ENCODE measurements at places on chromosomes 3 and 15.

DNA sequence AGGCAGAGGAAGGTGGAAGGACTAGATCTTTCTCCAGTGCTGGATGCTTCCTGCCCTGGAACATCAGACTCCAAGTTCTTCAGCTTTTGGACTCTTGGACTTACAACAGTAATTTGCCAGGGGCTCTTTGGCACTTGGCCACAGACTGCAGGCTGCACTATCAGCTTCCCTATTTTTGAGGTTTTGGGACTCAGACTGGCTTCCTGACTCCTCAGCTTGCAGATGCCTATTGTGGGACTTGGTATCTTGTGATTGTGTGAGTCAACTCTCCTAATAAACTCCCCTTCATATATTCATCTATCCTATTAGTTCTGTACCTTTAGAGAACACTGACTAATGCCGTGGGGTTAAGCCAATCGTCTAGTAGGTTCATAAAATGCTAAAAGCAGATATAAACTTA, 8.8 kb upstream of the B3GNT5 start:
- no peak for DNase-seq

GRCh38 chr3:83928391-83928790, 1030.4 kb upstream of the CADM2 start:
- DNase-seq = peak; percentile 29

DNA sequence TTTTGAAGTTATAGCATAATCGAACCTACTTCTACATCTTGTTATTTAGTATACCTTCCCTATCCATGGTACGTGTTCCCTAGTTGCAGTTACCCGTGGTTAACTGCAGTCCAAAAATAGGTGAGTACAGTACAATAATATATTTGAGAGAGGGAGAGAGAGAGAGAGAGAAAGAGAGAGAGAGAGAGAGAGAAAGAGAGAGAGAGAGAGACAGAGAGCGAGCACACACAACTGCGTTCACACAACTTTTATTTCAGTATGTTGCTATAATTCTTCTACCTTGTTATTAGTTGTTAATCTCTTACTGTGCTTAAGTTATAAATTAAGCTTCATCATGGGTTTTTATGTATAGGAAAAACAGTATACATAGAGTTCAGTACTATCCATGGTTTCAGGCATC, 928.1 kb downstream of the TUSC7 start:
- no peak for DNase-seq

DNA sequence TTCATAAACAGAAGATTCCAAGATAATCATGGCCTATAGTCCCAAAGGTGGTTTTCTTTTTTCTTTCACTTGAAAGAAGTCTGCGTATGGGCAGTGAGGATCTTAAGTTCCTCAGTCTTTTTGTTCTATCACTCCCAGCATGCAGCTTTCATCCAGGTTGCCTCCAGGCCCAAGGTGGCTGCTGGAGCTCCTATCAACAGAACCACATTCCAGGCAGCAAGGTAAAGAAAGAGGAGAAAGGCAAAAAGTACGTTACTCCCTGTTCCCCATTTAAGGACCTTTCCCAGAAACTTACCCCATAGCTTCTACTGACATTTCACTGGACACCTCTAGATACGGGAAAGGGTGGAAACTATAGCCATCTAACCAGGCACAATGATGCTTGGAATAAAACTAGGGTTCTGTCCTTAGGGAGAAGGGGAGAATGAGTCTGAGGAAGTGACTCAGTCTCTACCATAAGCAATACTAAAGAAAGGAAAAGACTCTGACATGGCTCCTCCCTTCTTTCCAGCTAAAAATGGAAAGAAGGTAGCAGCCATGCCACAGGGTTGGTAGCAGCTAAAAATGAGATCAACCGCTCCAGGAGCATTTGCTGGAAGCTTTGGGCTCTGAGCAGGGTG, 313.9 kb upstream of the NR2E3 start:
- peak; percentile 15 for DNase-seq

DNA sequence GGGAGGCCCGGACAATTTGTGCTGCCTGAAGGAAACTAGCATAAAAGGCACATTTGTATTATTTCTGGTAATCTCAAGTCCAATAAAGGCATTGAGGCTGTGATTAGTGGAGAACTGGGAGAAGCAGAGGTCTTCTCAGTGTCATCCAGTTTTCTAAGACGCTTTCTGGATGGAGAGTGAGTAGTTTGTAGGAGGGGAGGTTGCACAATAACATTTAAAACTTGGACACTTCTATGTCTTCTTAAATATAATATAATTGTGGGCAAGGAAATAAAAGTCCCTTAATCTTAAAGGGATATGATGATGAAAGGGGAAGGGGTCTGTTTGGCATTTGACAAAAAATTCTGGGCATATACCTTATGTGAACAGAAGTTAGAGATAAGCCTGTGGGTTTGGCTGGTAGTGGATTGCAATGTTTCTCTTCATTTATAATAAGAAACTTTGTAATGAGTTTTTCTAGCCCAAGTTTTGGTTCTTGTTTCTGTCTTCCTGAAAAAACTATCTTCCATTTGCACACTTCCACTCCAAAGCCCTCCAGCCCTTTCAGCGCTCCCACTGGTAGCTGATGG, 291.6 kb upstream of the TGFBR2 start:
- no peak for DNase-seq

DNA sequence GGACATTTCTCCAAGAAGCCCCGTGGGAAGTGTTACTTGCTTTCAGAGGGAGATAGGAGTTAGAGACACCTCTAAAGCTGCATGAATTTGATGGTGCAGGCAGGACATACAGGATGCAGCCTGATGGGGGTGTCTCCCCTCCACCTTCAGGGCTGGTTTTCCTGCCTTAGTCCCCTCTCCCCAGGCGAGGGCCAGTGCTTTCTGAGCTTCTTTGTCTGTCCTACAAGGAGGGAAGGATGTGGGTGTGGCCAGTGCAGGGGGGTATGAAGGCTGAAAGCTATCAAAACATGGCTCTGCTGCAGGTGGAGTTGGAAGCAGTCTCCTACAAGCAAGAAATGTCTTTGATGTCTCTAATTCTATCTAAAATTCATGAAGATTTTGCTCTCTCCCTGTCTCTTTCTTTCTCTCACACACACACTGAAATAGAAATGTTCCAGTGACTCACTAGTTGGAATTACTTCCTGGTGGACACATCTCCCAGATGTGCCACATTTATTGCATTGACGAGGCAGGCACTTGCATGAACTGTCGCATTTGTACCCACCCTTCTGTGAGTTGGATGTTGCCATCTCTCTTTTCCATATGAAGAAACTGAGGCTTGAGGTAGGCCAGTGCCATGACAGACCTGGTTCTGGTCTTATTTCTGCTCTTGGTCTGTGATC, 13.9 kb upstream of the PODXL2 start:
- no peak for DNase-seq

DNA sequence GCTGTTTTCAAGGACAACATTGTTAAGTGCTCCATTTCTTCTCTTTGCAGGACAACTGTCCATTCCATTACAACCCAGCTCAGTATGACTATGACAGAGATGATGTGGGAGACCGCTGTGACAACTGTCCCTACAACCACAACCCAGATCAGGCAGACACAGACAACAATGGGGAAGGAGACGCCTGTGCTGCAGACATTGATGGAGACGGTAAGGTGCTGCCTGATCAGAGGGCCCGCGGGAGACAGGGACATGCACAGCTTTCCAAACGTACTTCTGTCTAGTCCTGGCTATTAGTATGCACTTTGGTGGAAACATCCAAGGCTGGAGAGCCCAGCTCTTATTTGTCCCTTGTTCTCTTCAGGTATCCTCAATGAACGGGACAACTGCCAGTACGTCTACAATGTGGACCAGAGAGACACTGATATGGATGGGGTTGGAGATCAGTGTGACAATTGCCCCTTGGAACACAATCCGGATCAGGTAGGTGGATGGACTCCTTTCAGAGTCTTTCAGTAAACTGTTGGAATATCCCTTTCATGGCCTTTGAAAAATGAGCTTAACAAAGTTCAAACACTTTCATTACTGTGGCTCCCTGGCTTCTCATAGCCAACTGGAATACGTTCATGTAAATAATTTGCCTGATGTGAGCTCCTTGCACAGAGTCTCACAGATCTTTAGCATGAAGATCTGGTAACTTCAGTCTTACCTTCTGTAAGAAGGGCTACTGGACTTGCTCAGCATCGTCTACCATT, 10.4 kb downstream of the THBS1 start:
- no peak for DNase-seq

DNA sequence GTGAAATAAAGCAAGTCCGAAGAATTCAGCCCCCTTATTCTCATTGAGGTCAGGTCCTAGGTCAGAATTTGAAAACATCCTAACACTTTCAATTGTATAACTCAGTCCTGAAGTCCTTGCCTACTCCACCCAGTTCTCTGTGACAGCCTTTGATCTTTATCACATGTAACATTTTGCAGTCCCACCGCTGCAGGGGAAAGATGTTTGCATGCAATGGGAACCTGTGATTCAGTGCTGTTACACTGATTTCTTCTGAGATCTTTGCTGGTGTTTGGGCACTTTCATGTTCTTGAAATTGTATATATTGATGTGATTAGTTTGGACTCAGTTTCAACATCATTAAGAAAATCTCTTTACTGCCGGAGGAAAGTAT, 18.0 kb upstream of the SECISBP2L start:
- DNase-seq = no peak

- DNase-seq = no peak
Measured at GRCh38 chr3:143234526-143234925, 115.0 kb downstream of the CHST2 start.

- DNase-seq = peak; percentile 46
Measured at GRCh38 chr15:77455696-77456321, 35.1 kb downstream of the HMG20A start.

- DNase-seq = no peak
Measured at GRCh38 chr15:100772478-100772877, 107.2 kb upstream of the ALDH1A3 start.

GRCh38 chr3:101898752-101899169, 49.4 kb downstream of the NFKBIZ start:
- DNase-seq = no peak

- no peak for DNase-seq
Measured at GRCh38 chr15:57308170-57308545, 68.1 kb upstream of the CGNL1 start.

DNA sequence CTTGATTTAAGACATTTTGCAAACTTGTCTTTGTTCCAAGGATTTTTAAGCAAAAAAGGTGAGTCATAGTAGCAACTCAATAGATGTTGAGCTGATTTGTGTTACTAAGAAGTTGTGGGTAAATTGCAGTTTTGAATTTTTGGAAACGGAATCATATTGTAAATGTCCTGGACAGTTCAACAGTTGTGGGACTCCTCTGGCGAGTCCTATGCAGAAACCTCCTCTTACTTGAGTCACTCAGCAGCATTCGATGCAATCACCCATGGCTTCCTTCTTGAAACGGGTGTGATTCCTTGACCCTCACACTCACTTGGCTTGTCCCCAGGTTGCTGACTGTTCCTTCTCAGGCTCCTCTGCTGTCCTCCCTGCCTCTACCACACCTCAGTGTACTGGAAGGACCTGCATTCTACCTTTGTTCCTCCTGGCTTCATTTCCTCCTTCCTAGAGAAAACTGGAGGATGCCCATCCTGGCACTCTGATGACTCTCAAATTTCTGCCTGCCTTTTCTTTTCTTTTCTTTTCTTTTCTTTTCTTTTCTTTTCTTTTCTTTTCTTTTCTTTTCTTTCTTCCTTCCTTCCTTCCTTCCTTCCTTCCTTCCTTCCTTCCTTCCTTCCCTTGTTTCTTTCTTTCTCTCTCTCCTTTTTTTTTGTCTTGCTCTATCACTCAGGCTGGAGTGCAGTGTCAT, 52.8 kb upstream of the DGKG start:
- peak; percentile 84 for DNase-seq

GRCh38 chr15:62909257-62909656, 133.3 kb upstream of the TPM1 start:
- no peak for DNase-seq

GRCh38 chr3:183581496-183582155, 26.1 kb upstream of the KLHL6 start:
- no peak for DNase-seq

- no peak for DNase-seq
Measured at GRCh38 chr3:168249205-168249549, 153.5 kb upstream of the GOLIM4 start.

GRCh38 chr3:40120806-40121205, 188.7 kb upstream of the EIF1B start:
- peak; percentile 35 for DNase-seq

GRCh38 chr3:93906245-93906644, 67.5 kb downstream of the PROS1 start:
- no peak for DNase-seq

DNA sequence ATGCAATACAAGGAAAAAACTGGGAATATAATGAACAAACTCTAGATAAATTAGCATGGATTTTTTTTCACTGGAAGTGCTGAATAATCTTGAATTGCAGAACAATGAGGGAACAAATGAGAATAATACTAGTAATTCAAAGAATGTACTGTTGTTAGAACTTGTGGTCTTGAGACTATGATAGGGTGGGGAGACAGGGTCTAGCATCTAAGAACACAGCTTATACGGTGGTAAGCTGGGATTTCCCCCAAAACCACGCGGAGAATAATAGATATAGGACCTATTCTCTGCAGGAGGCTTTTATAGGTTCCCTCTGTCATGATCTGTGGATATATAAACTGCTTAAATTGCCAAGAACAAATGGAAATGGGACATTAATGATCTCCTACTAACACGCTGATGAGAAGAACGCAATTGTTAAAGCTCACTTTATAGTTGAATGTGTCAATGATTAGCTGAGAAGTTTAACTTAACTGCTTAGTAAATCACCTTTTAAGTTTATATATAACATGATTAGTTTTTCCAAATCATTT, 692.3 kb downstream of the ZPLD1 start:
- no peak for DNase-seq

GRCh38 chr15:40456299-40456712, 14.5 kb upstream of the CHST14 start:
- peak; percentile 89 for DNase-seq

- peak; percentile 89 for DNase-seq
Measured at GRCh38 chr15:76185716-76186115, 125.6 kb downstream of the ETFA start.

DNA sequence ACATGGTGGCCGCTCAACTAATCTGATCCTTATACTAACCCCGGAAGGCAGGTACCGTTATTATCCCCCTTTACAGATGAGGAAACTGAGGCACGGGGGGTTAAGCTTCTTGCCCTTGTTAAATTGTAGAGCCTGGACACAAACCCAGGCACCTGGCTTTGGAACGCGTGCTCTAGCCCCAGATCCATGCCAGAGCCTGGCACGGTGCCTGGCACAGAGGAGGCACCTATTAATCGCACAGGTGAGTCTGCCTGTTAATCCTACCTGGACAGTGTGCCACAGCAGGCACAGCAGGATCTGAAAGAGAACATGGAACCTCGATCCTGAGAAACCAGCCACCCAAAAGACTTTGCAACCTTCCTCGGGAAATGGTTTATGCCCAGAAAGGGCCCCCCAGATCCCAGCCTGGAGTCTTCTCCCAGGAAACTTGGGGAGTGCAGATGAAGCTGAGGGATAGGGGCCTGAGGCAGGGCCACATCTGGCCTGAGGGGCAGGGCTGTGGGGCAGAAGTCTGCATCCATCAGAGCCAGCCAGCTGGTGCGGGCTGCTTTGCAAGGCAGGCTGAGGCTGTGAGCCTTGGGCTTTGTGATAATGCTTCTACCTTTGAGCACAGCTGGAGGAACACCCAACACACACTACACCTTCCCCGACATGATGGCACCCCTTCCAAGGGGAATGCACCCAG, 55.3 kb upstream of the SLC6A1 start:
- no peak for DNase-seq

All from MCF 10A (cell line).